ENCODE measurements at places on chromosomes 4 and X.

DNA sequence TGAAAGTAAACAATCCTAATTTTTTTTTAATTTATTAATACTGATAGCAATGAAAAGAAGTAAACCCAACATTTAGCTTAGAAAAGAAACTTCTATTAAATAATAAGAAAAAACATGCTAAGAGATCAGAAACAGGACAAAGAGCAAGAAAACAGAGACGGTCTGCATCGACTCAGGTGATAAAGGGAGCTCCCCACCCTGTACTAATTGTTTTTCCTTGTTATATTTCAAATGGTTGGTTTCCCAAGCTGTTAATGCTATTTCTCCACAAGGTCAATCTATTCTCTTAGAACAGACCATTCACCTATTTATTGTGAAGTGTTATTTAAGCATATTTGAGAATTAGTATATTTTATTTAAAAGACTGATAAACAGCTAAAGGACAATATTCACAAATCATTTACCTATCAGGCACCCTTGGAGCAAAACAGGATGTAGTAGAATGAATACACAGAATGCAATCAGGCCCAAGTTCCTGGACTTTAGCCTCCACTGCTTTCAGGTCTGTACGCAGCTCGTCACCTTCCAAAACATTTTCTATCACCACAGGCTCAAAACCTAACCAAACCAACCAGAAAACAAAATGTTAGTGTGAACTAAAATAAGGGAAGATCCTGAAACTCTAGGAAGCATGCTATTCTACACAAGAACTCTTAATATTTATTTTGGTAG lies 5.5 kb downstream of the SEPSECS start:
- no peak for DNase-seq

- peak; percentile 44 for DNase-seq
These were observed 7.3 kb upstream of the GLOD5 start for GRCh38 chrX:48754238-48754637.

DNA sequence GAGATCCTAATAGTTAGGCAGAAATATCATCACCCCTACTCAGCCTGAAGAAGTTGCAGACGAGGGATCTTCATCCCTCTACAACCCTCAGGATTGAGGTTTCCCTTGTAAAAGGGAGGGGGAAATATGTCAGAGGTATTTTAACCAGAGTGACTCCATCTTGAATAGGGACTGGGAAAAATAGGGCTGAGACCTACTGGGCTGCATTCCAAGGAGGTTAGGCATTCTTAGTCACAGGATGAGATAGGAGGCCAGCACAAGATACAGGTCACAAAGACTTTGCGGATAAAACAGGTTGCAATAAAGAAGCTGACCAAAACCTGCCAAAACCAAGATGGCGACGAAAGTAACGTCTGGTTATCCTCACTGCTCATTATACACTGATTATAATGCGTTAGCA lies 17.5 kb downstream of the IL13RA2 start:
- DNase-seq: no peak

DNA sequence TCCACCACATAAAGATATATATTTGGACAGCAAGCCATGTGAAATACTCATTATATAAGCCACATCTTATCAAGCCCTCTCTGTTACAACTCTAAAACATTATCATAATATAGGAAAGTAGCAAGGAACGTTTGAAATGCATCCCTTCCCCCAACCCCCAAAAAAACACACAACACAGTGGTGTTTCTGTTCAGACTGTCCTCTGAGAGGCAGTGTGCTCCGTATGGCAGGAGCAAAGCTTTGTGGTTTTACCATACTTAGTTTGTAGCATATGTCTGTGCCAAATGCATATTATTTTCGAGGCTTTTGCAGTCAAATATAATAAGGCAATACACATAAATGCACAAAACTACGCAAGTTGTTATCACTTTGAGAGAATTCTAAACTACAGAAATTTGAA lies 194.2 kb downstream of the RAPGEF2 start:
- no peak for DNase-seq

Measured in T47D (cell line).